ENCODE measurements at places on chromosomes 12 and 14.
A peak's percentile ranks its signal among the peaks of the same experiment; 100 is the strongest.

DNA sequence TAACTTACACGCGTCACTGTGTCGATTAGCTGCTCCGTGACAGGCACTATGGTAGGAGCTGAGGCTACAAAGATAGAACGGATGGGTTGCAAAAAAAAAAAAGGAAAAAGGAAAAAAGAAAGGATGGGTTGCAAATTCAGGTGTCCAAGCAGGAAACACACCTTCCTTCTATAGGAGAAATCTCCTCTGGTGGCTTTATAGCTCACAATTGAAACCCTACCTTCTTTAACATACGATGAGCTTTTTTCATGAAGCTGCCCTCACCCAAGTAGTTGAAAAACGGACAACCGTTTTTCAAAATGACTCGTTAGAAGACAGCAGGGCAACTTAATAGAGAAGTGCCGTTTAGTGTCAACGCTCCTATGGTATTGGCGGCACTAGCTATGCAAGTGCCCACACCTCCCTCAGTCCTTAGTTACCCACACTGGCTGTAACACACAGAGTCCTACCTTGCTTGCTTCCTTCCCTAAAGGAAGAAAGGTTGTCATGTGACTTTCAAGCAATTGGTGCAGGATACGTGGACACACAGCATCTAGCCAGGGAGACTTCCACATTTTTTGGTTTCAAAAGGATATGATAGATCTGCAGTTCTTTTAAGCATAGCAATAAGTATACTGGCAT lies 682 bp upstream of the TRIP11 start:
- DNase-seq: peak; percentile 19

DNA sequence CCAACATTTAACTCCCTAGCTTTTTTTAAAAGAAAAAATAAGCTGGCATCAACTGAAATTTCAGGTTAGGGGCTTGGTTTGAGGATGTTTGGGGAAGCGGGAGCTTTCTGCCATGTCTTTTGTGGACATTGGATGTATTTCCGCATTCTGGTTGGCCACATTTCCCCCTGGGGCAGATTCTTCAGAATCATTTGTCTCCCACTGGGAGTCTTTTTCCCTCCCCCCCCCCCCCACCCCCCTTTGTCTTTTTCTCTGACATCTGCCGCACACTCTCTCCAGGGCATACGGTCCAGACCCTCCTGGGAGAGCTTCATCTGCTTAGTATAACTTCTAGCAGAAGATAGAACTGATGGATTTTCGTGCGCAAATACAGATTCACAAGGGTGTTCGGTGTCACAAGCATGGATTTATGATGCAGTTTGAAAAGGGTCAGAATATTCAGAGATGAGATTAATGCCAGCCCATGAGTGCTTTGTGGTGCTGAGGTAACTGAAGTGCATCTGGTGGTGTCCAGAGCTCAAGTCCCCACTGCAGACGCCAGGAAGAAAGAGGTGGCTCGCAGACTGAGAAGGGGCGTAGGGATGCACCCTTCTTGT lies 40.2 kb downstream of the ETV6 start:
- no peak for DNase-seq

GRCh38 chr12:11920231-11920630 lies 150.5 kb upstream of the BCL2L14 start:
- DNase-seq: peak; percentile 2

DNA sequence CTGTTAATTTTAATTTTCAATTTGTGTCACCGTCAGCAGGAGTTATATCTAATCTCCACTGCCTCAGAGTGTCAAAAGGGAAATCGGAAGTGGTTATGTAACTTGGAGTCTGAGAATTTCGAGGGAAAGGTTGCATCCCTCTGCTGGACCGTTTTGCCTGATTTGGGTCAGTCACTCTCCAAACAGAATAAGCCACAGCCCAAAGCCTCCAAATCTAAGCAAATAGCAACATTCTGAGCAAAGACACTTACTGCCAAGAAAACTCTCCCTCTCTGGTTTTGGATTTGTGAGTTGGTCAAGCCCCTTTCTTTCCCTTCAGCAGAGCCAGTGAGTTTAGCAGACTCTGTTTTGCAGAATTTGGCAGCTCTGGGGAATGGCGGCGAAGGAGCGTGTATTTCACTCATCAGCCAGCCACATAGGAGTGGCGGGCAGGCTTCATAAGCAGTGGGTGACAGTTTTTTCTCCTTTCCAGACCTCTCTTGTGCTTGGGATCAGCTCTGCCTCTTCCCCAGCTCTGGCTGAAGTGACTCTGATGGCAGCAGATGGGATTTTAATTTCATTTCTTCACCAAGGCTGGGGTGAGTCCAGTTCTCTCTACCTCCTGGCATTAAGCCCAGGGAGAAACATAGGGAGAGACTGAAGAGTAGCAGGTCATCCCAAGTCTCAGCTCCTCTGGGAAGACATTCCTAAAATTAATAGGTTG lies 218.7 kb upstream of the NOS1 start:
- no peak for DNase-seq

DNA sequence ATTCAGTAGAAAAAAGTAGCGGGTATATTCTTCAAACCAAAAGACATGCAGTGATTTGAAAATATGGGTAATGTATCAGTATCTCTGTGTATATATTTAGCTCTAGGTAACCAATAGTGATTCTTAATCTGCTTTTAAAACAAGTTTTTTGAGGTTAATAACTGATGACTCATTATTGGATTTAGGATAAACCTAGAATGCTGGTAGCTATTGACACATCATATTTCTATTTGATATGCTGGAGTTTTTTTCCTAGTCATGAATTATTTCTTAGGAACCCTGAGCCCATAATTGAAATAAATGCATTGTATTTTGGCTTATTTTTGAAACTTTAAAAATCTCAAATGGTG lies 15.5 kb downstream of the ARF6 start:
- DNase-seq: no peak

- no peak for DNase-seq
These were observed 31.7 kb downstream of the RASAL1 start for GRCh38 chr12:113103756-113104450.

- no peak for DNase-seq
These were observed 332.9 kb downstream of the TMEM132D start for GRCh38 chr12:129570796-129571400.

GRCh38 chr12:69834147-69834546 lies 9.1 kb downstream of the MYRFL start:
- DNase-seq: no peak

- no peak for DNase-seq
These were observed 2.3 kb upstream of the MDM2 start for GRCh38 chr12:68805592-68806120.

DNA sequence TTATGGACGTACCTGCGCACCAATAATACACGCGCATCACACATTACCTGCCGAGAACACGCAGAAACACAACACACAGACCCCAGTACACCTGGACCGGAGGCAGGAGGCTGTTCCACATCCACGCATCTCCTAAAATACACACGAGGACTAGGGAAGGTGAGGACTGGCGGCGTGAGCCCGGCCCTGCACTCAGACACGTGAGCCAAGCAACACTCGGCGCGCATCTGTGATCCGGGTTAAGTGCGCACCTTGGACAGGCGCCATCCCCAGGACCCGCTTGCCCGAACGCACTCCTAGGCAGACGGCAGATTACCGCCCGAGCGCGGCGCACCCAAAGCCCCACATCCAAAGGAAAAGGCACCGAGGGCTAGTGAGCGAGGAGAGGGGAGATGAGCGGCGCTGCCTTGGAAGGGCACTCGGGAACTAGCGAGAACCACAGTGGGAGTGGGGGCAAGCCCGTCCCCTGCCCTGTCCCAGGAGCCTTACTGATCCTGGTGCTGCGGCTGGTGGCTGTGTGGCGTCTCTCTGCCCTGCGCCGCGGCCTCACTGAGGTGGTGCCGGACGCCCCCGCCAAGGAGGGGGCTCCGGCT lies 417 bp downstream of the GLS2 start:
- DNase-seq: no peak

GRCh38 chr14:73503648-73504047 lies 12.9 kb downstream of the RIOX1 start:
- DNase-seq: peak; percentile 82

GRCh38 chr12:124940393-124941169 lies 26.1 kb upstream of the UBC start:
- DNase-seq: peak; percentile 83

GRCh38 chr12:87266305-87266704 lies 762.9 kb downstream of the C12orf50 start:
- DNase-seq: no peak

DNA sequence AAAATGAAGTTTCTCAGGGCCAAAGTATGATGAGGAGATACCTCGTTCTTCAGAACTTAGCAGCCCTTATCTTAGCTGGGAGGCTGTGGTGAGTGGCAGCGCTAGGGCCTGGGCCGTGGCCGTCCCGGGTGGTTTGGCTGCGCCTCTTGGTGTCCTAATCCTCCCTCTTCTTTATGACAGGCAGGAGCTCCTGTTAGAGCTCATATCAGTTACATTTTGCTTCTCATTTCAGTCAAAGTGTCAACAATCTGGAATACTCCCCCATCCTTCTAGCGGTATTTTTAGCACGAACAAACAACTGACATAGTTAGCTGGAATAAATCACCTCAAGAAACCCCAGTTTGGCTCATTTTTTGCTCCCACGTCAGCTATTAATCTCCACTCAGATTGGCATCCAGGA lies 188.8 kb downstream of the TTC7B start:
- no peak for DNase-seq

DNA sequence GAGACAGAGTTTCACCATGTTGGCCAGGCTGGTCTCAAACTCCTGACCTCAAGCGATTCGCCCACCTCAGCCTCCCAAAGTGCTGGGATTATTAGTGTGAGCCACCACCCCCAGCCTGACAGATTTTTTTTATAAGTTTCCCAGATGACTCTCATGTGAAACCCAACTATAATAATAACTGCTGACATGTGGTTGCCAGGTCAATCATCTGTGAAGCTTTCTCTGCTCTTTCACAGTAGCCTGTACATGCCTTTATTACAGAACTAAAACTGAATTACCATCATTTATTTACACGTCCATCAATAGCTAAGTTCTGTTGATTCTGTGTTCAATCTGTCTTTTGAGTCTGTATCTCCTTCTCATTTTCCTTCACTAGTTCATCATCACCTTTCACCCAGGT lies 218.5 kb downstream of the RPS29 start:
- DNase-seq: no peak

DNA sequence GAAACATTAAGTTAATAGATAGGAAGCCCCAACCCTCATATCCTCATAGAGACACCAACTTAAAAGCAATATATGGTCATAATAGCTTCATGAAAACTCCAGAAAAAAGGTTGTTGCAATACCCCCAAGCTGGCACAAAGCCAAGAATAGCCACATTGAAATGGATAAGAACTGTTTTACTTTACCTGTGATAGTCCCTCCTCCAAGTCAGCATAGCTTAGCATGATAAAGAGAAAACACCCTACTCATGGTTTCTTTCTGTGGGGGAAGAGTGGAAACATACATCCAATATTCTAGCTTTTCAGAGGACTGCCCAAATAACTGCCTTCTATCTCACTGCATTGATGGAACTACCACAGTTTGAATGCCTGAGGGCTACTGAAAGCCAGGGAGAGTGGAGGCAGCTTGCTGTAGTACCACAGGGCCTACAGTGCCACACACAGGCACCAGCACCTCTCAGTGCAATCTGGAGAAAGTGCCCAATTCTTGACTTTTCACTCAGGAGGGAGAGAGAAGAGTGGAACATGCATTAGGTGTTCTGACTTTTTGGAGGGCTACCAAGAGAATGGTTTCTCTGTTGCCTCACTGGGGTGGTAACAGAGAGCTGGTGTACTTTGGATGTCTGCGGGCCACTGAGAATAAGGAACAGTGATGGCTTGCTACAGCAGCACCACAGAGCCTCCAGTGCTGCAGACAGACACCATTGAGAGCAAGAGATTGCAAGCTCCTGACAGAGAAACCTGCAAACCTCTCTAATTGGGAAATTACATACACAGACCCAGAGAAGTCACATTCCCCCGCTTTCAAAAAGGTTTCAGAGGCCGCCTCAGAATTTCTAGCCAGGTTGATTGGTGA lies 157.1 kb upstream of the GARIN2 start:
- DNase-seq: no peak

- peak; percentile 62 for DNase-seq
These were observed 604 bp downstream of the GLIPR1 start for GRCh38 chr12:75481013-75481705.

- DNase-seq: no peak
These were observed 636 bp upstream of the IFNG-AS1 start for GRCh38 chr12:67988601-67989021.

DNA sequence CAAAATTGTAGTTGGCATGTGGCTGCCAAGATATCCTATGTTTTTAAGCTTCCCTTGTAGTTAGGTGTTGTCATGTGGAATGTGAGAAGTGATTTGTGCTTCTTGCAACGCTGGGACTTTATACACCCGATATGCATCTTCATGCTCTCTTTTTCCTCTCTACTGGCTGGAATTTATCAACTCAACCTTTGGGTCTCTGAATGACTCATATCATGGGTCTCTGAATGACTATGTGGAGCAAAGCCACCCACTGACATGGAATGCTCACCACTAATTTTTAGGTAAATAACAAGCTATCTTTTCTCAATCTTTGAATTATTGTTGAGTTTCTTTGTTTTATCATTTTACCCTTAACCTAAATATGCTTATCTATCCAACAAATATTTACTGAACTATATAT lies 144.6 kb downstream of the ATP23 start:
- no peak for DNase-seq

GRCh38 chr12:110344657-110345056 lies 58.9 kb downstream of the ANAPC7 start:
- no peak for DNase-seq

GRCh38 chr12:105445649-105446048 lies 115.2 kb downstream of the C12orf75 start:
- no peak for DNase-seq

DNA sequence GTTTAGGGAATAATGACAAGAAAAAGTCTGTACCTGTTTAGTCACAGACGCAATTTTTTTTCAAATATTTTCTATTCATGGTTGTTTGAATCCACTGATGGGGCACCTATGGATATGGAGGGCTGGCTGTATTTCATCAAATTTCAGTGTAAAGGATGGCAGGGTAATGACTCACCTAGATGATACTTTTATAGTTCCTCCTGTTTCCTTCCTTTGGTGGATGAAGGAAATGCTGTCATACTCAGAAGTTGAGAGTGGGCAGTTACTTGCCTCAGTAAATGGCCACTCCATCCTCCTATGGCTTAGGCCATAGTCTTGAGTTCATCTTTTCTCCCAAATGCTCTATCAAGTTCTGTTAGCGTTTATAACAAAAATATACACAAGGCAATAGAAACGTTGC lies 18.9 kb upstream of the C12orf71 start:
- no peak for DNase-seq

DNA sequence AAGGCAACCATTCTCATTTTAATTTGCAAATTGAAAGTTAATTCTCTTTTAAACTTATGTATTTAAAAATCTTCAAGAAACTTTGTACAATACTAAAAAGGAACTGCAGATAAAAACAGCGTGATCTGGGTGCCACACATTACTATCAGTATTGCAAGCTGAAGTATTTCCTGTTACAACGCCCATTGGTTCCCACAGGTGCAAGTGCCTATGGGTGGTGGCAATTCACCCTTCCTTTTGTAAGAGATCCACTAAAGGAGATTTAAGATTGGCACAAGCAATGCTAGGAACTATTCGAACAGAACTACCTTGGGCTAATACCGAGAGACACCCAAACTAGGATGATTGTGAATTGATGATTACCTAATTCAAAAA lies 13.2 kb downstream of the TAOK3 start:
- no peak for DNase-seq

- no peak for DNase-seq
These were observed 4.8 kb downstream of the IFNG start for GRCh38 chr12:68154779-68155178.
